Activated effector memory CD4-positive, alpha-beta T cell treated with Interleukin-2 at 50 U/mL for 16 hours (primary cell): ENCODE measurements at places on chromosomes 7 and 10.

- DNase-seq = no peak
These were observed 184.3 kb upstream of the CDCA7L start for GRCh38 chr7:22129819-22130580.

- DNase-seq = no peak
These were observed 379.1 kb upstream of the GALNT17 start for GRCh38 chr7:70752794-70753241.

GRCh38 chr10:37992083-37992482 lies 15.6 kb upstream of the ZNF25 start:
- no peak for DNase-seq

GRCh38 chr10:6537770-6538169 lies 42.3 kb downstream of the PRKCQ start:
- no peak for DNase-seq

DNA sequence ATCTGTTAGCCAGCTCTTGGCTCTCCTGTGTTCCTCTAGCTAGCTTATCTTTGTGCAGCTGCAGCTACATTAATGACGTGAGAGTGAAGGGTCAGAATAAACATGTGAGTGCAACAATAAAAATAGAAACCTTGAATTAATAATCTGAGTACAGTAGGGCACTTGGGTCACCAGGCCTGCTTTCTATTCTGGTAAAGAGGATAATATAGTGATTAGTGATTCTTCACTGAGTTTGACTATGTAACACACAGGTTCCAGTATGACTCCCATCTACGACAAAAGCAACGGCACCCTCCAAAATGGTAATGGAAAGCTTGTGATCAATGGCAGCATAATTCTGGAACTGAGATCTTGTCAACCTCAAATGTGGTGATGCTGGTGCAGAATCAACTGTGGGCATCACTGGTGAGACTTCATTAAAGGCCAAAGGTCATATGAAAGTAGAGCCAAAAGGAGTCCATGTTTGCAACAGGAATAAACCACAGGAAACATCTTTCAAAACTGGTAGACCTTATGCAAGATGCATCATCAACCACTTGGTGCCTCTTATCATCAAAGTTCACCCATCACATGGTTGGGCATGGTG lies 77.6 kb downstream of the NRBF2 start:
- DNase-seq = no peak

GRCh38 chr7:49398236-49398635 lies 375.2 kb upstream of the VWC2 start:
- DNase-seq = no peak

GRCh38 chr10:103692436-103692951 lies 162.9 kb downstream of the SH3PXD2A start:
- DNase-seq = no peak

GRCh38 chr7:138958391-138958956 lies 22.7 kb downstream of the KIAA1549 start:
- DNase-seq = no peak

- no peak for DNase-seq
These were observed 50.6 kb upstream of the DUSP5 start for GRCh38 chr10:110446954-110447608.

GRCh38 chr10:63712717-63713115 lies 191.5 kb downstream of the REEP3 start:
- no peak for DNase-seq

DNA sequence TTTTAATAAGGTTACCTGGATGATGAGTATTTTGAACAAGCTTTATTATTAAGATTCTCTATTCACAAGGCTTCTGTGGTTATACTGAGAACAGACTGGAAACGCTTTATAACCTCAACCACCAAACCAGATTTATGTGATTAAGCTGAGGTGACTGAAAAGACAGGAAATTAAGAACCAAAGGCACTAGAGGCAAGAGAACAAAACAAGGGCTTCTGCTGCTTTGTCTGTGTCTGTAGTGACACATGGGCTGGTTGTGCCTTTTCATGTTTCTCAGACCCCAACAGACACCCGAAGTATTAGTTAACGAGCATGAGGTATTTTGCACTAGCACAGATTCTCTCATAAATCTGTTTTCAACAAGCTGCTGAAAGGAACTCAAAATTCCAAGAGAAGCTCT lies 64.4 kb downstream of the RAPGEF5 start:
- DNase-seq = no peak

- no peak for DNase-seq
These were observed 152.1 kb upstream of the LYZL2 start for GRCh38 chr10:30781670-30782121.

DNA sequence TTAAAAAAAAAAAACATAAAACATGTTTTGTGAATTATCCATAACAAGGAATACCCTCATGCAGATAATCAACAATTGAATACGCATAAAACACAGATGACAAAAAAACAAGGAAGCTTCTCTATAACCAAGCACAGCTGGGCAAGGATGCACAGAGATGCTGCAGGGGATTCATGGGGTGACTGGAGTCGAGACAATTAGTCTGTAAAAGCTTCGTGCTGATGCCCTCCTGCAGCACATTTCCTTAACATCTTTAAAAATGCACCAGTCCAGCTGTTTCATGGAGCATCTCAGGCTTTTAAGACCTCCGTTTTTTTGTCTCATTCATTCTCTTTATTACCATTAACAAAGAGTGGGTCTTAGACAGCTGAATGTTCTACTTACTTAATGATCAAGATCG lies 794.0 kb upstream of the C7orf33 start:
- no peak for DNase-seq

DNA sequence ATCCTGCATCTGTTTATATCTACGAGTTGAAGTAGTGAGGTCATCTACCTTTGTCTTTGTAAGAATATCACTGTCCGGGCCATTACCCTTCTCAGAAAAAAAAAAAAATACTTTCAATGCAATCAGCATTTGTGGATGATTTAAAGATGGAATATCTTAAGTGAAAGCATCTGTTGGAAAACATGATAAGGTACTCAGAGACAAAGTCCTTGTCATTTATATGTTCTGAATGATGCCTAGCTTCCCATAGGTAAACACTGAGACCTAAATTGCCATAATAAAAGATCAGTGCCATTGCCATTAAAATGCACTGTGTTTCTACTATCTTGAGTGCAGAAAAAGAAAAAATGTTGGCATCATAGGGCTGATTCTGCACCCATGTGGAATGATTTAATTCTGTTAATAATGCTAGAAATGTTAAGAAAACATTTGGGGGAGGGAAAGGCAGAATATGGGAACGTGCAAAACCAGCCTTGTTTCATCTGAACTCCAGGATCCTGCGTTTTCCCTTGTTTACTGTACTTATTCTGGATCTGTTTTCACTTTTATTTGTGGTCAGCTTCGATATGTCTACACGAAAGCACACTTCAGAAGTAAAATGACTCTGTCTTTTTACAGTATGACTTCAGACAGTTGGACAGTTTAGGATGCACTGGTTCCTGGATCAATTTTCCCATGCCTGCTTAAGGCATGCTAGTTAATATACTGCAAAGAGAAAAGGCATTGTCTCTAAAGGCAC lies 669.8 kb downstream of the SUGCT start:
- DNase-seq = no peak

DNA sequence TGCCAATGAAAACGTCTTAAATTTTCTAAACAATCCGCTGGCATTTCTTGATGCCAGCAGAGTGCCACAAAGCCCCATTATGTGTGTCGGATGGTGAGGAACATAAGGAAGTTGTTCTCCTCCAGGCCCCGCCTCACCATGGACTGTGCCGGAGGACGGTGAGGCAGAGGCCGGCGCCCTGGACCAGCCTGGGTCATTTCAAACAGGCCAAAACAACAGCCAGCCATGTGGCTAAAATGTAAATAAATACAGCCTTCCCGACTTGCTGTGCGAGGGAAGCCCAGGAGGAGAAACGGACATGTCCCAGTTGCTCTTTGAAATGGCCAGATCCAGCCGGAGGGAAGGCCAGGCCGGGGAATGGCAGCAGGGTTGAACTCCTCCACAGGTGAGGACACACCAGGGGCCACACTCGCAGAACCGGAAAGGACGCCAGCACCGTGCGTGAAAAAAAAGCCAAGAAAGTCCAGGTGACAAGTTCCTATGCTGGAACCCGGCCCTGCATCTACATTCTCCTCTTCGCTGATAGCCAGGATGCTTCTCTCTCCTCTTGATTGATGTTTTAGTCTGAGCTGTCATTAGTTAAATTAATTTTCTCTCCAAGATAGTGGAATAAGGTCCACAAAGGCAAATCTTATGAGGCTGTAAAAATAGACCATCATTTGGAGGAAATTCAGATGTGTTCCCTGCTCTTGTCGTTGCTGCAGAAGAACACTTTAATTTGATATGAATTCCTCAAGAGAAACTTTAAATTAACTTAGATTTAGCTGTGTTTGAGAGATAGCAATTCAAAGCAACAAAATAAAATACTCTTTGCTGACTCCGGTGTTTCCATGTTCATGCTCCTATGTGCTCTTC lies 64.6 kb downstream of the EBF3 start:
- DNase-seq = no peak

DNA sequence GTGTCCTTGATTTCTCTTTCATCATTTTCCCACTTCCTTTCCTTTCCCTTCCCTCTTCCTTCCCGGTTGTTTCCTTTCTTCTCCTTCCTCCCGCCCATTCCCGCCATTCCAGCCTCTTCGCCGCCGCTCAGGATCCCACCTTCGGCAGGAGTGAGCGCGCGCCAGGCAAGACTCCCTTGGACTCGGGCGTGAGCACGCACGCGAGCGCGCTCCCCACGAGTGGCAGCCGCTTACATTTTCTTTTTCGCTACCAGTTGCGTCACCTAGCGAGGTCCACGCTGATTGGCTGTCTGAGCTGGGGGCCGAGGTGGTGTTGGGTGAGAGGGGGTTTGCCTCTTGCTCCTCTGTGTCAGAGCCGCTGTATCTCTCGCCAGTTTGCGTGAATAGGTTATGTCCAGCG lies 11.8 kb downstream of the ZAN start:
- no peak for DNase-seq

GRCh38 chr10:58579011-58579655 lies 66.5 kb downstream of the BICC1 start:
- DNase-seq = no peak

GRCh38 chr7:112699725-112700513 lies 90.3 kb downstream of the TMEM168 start:
- no peak for DNase-seq

- no peak for DNase-seq
These were observed 40.2 kb downstream of the COA1 start for GRCh38 chr7:43689115-43689514.

GRCh38 chr10:69629897-69630650 lies at the start of gene FAM241B:
Gene FAM241B (plus strand): TSS chr10:69630247. CDS start chr10:69631744, 1,497 bp downstream.
- DNase-seq = peak; percentile 71

DNA sequence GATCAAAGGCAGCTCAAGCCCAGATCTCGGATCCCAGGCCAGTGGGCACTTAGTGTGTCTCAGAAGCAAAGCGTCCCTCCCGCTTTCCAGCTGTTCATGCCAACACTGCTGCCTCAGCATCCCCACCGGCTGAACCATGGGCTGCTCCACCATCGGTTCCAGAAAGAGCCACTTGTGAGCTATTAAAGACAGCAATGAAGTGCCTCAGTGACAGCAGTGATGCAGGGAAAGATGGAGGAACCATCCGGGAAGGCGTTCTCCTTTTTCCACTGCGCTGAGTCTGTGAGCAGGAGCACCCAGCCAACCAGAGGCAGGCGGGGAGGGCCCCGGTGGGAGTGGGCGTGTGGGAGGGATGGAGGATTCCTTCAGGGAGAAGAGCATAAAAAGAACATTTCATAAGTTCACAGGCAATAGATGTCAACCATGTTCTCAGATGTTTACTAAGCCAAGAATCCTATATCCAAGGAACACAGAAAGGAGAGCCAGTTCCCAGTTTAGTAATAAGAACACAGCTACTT lies 96.2 kb upstream of the MKI67 start:
- DNase-seq = no peak
